A549 (cell line): ENCODE measurements at places on chromosomes 1 and 21. TPM values are rescaled to one million over a fixed set of nuclear protein-coding genes. Genes with fewer than 3 reads are reported as not detected.

GRCh38 chr1:110262296-110262695 lies 52.2 kb downstream of the KCNC4 start:
- DNase-seq, result no peak

Gene SPATA45
- not detected in 3 replicates for polyA plus RNA-seq

- DNase-seq, result no peak
Measured at GRCh38 chr1:194658090-194658439, 1471.7 kb upstream of the B3GALT2 start.

- peak; percentile 66 for DNase-seq
Measured at GRCh38 chr1:143720087-143721023, 251.4 kb downstream of the FAM72C start.

GRCh38 chr1:15943328-15943991 lies 32.4 kb downstream of the ZBTB17 start:
- DNase-seq, result no peak

GRCh38 chr1:155982106-155982505 lies 3.8 kb upstream of the ARHGEF2 start:
- no peak for DNase-seq

GRCh38 chr1:27258598-27258997 lies 24.2 kb downstream of the WDTC1 start:
- no peak for DNase-seq

DNA sequence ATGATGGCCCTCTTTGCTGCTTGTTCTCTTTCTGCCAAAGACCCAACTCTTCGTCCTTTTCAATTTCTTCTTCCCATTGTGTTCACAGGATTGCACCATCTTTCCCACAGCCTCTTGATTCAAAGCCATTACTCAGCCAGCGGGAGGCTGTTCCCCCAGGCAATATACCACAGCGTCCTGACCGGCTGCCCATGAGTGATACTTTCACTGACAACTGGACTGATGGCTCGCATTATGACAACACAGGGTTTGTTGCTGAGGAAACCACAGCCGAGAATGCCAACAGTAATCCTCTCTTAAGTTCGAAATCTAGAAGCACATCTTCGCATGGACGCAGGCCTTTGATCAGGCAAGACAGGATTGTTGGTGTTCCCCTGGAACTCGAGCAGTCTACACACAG lies 167.4 kb downstream of the LRRC40 start:
- DNase-seq, result no peak
